ENCODE measurements at places on chromosomes 3 and 15.

GRCh38 chr15:70149667-70150404, 52.1 kb upstream of the TLE3 start:
- DNase-seq = no peak

DNA sequence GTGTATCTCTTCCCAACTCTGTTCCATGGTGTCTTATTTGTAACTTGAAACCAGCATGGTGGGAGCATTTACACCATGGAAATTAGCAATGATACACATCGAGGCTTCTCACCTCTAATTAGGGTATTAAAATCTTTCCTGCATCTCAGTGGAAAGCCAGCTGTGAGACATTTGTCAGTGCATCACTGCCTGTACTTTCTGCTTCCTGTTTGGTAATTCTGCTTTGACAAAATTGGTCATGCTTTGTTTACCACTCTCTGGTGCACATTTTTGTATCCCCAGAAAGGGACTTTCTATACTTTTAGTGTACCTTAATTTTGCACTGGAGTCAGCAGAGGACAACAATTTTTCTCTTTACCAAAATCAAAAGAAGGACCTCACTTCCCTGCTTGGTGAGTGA, 402.1 kb downstream of the PDCD6IP start:
- no peak for DNase-seq

DNA sequence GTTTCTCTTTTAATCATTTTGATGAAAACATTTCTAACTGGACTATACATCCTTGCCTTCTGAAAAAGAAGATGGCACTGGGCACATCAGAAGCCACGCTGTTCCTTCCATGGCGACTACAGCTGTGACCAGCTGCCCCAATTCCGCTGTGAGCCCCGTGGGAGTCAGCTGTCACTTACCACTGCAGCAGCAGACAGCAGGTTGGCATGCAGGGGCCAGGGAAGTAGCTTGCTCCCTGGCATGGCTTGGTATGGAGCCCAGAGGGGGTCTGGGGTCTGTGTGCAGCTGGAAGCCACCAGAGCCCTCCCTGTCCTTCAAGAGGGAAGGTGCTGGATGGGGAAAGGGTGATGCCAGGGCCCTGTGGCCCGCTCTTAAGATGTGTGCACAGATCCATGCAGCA, 4.5 kb upstream of the ZXDC start:
- no peak for DNase-seq

- DNase-seq = no peak
These were observed 54.0 kb upstream of the GADL1 start for GRCh38 chr3:30948426-30948825.

DNA sequence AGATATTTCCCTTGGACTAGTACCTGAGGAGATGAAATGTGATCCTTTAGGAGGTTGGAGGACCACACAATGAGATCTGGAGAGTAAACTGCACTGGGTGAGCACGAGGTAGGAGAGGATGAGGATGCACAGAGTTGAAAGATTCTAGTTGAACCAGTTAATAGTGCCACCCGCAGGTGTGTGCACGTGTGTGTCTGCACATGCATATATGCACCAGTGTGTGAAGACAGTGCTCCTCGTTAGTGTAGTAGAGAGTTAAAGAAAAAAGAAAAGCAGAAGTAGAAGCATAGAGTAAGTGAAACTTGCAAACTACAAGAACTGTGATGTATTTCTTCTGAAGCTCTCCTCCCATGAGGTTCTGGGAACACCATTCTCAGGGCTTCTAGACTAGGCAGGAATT, 8.4 kb downstream of the MED12L start:
- no peak for DNase-seq

DNA sequence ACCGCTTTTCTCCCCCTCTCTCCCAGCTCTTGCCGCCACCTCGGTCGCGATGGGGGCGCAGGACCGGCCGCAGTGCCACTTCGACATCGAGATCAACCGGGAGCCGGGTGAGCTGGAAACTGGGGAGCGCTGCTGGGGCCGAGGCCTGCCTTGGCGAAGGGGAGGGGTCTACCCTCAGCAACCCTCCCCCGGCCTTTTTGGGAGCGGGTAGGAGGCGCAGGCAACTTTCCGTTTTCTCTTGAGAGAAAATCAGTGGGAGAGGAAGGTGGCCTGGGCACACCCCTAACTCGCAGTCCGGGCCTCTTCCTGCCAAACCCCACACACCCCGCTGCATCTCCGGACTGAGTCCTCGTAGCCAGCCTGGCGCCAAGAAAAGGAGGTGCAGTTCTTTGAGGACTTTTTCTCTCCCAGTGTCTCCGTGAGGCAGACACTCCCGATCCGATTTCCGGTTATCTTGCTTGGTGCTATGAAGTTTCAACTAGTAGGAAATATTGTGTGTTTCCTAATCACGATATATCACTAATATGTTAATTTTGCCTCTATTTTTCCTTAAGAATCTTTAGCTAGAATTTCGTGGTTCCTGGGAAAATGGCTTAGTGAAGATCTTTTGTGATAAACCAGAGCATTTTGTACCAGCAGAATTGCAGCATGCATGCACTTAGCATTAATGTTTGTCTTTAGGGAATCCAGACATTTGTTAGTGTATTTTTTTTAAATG, 631 bp downstream of the NKTR start:
- DNase-seq = no peak

- DNase-seq = no peak
These were observed 155.1 kb downstream of the MAGI1 start for GRCh38 chr3:65883613-65884012.

DNA sequence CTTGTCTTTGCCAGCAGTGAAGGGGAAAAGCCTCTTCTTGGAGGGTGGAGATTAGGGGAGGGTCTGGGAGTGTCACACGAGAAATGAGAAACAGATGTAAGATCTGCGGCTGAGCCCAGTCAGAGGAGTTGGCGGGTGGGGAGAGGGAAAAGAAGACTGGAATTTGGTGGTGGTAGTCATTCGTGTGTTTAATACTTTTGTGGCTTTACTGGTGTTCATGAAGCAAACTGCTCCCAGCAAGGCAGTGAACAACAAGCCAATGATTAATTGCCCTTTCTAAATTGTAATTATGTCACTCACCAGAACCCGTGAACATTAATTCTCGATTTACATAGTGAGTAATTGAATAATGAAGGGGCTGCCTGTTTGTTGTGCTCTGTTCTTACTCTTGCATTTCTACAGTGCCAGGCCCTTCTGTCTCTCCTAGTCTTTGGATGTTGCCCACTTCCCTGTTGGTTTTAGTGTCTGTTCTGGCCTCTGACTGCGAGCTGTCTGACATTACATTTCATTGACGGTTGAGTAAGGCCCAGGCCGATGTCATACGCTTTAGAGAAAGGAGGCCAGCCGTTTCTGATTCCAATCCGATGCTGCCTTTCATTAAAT, 78.0 kb downstream of the CHCHD6 start:
- DNase-seq = no peak

- no peak for DNase-seq
These were observed 15.7 kb upstream of the RASA2 start for GRCh38 chr3:141471160-141471559.

- DNase-seq = no peak
These were observed 71.3 kb upstream of the SEC13 start for GRCh38 chr3:10392244-10392643.

DNA sequence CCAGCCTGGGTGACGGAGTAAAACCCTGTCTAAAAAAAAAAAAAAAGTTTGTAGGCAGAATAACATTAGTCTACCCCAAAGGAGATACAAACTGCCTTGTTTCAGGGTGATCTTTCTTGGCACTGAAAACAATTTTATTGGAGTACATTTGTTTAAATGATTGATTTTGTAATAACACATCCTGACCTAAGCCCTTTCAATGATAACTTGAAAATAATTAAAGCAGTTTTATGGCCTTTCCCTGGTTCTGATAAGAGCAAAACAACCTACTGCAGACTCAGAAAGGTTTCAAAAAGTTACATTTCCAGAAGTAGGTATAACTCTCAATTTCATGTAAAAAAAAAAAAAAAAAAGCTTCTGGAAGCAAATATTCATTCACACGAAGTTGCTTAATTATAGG, 164.4 kb downstream of the ISL2 start:
- DNase-seq = no peak

DNA sequence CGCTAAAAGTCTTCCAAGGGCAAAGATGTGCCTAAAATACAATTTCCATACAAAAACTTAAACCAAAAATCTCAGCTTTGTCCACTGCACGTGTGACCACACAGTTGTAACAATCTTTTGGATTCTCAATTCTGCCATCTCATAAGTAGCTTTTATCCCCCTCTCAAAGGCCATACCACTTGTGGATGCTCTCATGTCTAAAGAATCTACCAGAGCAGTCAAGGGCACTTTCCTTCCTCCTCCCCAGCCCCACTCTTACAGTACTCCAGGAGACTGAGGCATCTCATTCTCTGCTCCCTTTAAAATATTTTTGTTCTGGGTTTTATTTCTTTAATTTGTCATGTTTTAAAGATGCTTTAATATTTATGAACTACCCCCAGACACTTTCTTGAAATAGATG, 102.3 kb upstream of the PFN2 start:
- no peak for DNase-seq

DNA sequence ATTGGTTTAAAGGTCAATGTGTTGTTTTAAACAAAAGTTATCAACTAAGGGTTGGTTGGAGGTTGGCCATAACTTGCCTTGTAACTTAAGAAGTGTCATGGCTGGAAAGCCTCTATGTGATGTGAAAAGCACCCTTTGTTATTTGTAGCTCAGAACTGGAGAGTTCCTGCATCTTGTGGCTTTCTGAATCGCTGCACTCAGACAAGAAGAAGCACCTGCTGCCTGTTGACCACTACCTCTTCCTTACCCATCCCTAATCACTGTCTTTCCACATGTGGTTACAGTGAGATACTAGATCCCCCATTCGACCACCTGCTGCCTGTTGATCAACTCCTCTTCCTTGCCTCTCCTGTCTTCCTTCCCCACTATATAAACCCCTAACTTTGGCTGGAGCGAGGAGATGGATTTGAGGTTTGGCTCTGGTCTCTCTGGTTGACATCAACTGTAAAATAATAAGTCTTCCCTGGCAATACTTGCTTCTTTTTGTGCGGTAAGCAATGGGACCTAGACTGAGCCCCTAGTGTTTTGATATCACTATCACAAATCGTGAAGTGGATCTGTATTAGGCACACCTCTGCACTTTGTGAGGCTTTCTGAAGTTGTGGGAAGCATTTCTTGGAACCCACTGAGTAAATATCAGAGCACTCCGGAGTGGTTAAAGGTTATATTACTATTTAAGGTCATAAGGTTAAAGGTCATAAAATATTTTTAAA, 13.8 kb downstream of the RPL39L start:
- DNase-seq = no peak

DNA sequence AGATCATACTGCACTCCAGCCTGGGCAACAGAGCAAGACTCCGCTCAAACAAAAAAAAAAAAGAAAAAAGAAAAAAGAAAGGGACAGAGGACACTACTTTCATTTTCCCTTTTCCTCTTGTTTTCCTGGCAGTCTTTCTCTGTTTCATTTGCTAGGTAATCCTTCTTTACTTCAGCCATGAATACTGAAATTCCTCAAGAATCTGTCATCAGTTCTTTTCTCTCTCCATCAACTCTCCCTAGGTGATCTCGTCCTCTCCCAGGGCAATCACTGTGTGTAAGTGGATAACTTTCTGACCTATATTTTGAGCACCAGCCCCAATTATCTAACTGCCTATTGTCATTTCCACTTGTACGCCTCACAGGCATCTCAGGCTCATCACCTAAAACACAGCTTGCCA, 51.5 kb downstream of the TTC23 start:
- no peak for DNase-seq

- DNase-seq = no peak
These were observed 78.8 kb downstream of the MCF2L2 start for GRCh38 chr3:183349421-183350157.

- DNase-seq = no peak
These were observed 85.3 kb downstream of the SEMA5B start for GRCh38 chr3:122942239-122942638.

DNA sequence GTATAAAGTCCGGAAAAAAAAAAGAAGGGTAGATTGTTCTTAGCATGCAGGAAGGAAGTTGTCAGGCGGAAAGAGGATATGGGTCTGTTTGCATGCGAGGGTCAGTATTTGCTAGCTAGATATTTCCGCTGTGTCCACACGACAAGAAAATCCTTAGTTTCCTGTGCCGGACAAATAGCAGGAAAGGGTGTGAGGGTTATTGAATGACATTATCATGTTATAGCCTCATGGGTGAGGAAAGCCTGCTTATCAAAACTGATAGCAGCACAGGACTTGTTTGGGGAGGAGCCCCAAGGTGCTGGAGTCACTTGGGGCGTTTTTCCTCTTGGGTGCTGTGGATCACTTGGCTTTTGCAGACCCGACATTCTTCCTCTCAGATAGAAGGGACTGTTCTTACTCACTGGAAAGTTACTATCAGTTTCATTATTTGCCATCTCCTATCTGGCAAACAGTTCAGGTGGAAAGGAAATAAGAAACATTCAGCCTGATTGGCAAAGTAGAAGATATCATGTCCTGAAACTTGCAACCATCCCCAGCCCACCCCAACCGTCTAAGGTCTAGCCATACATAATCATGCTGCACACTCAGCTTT, 127.2 kb upstream of the DPH6 start:
- no peak for DNase-seq

DNA sequence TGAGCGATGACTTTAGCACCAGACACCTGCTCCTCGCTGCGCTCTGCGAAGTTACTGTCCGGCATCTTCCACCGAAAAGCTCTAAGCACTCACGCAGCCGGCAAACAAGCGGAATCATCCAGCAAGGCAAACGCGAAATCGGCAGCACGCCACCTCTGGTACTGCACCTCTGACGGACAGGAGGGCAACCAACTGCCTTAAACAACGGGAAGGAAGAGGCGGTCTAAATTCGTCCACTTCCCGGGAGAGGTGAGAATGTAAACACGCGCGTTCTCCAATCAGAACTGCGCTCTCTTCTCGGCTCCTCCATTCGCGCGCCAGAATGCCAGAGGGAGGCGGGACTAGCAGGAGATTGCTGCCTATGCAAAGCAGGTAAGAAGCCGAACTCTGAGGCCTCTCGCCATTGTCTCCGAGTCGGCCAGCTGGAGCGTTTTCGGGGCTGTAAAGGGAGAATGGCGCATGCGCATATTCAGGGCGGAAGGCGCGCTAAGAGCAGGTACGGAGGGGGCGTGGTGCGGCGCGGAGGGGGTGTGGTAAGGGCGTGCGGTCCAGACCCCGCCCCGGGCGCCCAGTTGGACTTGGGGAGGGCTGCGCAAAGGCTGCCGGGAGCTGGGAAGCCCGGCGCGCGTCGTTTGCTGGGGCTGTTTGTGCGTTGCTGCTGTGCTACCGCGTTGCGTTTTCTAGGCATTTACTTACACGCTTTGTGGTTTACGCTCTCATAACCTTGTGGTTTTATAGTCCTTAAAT, at the start of the genes BTD and HACL1:
Gene BTD (plus strand): TSS at position 347 of the 747 bp plus-strand sequence. CDS start 33,695 bp downstream, outside the sequence.
Gene HACL1 (minus strand): TSS at position 171 of the 747 bp plus-strand sequence. CDS start 106 bp downstream, at position 65.
- DNase-seq = no peak
